Neural crest cell (in vitro differentiated cells): ENCODE measurements at places on chromosomes 6 and 20.

GRCh38 chr6:33082702-33083101 is 6.9 kb downstream of the HLA-DPB1 start:
- DNase-seq, result no peak

DNA sequence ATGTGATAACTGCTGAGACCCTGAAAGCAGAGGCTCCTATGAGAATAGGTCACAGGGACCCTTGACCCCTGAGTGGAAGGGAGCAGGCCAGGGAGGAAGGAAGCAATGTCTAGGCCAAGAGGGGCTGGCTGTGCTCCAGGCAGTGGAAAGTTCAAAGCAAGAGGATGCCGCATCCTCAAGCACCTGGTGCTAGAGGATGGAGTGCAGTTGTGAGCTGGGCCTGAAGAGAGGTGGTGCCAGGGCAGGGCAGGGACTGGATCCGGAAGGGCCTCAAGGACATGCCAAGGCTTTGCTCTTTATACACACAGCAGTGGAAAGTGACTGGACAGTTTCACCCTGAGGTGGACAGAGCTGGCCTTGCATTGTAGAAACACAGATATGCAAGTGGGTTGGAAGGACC is 97.0 kb downstream of the SLC22A3 start:
- DNase-seq, result no peak

GRCh38 chr6:137893726-137894125 is 26.7 kb downstream of the TNFAIP3 start:
- DNase-seq, result no peak

DNA sequence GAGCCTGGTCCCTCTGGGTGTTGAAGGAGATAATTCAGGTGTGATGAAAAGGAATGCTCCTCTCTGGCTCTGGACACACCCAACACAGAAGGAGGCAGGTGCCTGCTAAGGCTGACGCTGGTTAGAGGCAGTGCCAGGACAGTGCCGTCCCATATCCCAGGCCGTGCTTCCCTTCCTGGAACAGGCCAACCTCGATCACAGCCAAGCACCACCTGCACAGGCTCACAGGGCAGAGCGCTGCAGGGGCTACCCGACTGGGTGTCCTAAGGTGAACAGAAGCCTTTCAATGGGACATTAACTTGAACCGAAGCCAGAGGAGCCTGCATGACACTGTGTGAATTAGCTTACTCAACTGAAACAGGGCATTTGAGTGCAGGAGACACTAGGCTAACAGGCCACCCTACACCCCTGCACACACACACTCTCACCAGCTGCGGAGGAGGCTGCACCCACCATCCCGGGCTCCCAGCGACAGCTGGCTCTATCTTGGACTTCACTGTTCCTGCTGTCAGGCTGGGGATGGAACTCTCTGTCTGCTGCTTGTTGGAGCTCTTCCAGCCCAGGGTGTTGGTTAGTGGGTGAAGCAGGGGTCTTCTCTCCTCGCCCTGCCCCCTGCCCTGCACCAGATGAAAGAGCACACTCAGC is 347.2 kb downstream of the TAF4 start:
- DNase-seq, result no peak

DNA sequence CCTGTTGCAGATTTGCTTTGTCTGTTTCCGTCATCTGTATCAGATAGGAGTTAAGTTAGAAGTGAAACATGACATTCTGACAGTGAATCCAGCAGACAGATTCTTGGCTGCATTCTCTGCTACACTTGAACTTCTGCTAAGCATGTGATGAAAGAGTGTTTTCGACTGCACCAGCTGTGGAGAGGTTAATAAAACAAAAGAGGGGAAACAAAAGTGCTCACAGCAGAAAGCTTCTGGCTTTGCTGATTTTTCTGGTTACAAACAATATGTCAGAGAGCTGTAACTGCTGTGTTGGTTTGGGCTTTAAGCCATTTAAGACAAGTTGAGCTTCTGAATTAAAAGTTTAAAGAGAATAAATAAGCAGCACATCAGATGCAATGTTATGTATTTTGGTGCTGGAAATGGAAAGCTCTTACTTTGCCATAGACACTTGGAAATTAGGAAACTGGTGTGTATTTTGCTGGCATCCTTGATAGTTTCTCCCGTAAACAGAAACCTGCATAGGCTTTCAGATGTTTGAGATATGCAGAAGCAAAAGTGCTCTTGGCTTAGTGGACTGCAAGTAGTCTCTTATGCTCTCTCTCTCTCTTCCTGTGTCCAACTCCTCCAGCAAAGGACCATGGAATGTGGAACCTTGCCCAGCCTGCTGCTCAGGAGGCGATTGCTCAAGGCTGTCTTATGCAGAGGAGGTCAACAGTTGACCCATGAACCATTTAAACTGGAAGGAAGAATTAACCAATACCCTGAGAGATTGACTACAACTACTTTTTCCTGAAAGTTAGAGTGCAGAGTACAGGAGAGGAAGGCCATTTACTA is 104.9 kb downstream of the RPS12 start:
- no peak for DNase-seq
